ENCODE measurements at places on chromosomes 3 and 15.

DNA sequence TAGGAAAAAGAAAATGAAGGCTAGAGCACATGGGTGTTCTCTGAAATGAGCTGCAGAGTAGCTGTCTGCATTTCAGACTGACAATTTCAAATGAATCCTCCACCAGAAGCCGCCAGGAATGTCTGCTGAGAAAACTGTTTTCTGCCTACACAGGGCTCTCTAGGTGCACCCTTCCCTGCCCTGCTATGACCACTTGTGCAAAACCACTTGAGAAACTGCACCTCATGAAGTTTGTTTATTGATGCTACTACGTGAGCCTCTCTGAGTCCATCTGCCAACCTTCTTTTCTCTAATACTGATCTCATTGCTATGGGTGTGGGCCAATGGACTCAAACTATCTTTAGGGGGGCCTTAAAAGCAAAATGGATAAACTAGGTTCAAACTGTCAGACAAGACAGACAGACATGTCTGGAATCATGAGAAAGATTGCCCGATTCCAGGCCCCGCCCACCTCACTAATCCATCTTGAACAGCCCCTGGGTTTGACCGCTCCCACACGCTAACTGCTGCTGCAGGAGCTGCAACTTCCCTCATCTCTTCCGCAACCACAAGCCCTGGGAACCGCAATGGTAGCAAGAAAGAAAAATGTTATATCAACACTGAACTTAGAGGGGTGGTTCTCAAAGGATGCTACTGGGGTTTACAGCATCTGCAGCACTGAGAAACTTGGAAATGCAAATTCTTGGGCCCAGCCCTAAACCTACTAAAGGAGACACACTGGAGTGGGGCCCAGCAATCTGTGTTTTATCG is 9.0 kb upstream of the CD47 start:
- DNase-seq: no peak

DNA sequence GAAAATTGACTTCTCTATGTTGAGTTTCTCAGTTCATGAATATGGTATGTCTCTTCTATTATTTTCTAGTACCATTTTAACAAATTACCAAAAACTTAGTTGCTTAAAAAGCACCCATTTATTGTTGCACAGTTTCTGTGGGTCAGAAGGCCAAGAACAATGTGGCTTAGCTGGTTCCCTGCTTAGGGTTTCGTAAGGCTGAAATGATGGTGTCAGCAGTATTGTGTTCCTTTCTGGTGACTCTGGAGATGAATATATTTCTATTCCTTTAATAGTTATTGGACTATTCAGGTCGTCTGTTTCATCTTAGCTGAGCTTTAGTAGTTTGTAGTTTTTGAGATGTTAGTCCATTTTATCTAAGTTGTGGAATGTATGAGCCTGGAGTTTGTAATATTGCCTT is 44.9 kb downstream of the IL1RAP start:
- no peak for DNase-seq

DNA sequence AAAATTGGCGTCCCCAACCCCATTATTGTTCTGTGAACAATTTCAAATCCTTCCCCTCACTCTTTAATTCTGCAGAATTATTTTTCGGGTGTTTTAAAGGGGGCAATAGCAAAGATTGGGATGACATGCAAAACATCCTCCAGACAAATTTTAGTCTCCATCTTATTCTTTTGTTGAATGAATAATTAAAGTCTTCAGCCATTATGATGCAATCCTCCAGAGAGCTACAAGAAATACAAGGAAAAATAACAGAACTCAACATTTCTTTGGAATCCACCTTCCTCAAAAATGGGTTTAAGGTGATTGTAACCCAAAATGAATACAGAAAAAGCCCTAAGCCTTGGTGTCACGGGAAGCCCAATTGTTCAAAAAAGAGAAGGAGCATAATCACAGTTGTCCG is 49.9 kb downstream of the FOXP1 start:
- DNase-seq: no peak

GRCh38 chr3:169562988-169563774 is 100.3 kb downstream of the MECOM start:
- DNase-seq: no peak

DNA sequence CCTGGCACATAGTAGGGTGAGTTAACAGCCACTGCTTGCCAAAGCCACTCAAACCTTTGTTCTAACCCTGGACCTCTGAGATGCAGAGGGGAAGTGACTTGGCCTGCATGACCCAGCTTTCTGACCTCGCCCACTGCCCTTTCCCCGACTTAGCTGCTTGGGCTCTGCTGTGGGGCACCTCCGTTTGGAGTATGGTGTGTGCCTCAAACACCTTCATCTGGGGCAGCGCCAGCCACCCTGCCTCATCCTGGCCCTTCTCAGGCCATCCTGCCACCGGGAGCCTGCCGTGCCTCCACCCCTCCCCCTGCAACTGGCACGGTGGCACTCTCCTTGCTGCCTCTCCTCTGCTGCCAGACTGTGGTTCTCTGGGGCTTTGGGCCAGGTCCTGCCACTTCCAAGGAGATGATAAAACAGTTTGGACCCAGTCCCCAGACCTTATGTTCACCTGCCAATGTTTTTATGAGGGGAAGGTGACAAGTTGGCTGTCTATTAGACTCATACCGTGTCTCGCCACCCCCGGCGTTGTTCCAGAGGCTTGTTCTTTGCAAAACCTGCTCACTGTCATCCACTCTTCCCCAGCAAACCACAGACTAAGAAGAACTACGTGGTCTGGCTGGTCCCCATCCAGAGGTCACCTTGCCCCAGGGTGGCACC is 32.2 kb downstream of the SLC6A6 start:
- DNase-seq: no peak

GRCh38 chr3:12963231-12963896 is 109.9 kb downstream of the IQSEC1 start:
- DNase-seq: no peak

GRCh38 chr3:51637941-51638471 is 33.0 kb upstream of the TEX264 start:
- no peak for DNase-seq

Measured in NCI-H1436 treated with DMSO at 0.1 percent for 48 hours (cell line).